ENCODE measurements at places on chromosomes 13 and 19.

DNA sequence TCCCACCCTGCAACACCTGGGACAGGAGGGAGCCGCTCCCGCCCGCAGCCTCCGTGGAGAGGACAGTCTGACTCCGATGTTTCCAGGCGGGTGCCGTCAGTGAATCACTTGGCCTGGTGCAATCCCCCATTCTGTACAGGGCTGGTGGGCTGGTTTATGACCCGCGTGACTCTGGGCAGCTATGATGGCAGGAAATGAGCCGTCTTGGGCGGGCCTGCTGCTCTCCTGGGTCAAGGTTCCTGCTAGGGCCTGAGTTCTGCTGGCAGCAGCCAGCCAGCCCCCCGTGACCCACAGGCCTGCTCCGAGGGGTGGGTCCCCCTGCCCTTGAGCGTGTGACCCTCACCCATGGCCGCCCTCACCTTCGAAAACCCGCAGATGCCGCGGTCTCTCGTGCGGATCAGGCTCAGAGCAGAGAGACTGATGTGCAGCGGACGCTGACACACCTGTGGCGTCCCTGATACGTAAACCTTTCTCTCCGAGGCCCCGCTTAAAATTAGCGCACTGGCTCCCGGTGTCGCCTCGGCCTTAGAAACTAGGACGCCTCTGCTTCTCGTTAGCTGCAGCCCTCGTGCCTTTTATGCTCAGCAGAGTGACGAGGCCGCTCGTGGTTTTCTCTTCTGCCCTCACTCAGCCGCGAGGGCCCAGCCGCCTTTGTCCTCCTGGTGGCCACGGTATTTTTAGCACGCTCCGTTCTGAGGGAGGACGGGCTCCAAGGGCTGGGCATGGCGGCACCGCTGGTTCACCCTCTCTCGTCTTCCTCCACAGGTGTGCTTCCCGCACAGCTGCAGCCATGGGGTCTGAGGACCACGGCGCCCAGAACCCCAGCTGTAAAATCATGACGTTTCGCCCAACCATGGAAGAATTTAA, 63.4 kb downstream of the KDM4B start:
- DNase-seq: no peak
- no peaks in the 10 kb centered on the region for H3K27me3 ChIP-seq
- peaks cover 14% of the 10 kb centered on the region for H3K36me3 ChIP-seq
- H3K4me1 ChIP-seq: peaks cover 8% of the 10 kb centered on the region
- no peak overlapping the region for H3K27ac ChIP-seq
- H3K4me3 ChIP-seq: no peak overlapping the region

DNA sequence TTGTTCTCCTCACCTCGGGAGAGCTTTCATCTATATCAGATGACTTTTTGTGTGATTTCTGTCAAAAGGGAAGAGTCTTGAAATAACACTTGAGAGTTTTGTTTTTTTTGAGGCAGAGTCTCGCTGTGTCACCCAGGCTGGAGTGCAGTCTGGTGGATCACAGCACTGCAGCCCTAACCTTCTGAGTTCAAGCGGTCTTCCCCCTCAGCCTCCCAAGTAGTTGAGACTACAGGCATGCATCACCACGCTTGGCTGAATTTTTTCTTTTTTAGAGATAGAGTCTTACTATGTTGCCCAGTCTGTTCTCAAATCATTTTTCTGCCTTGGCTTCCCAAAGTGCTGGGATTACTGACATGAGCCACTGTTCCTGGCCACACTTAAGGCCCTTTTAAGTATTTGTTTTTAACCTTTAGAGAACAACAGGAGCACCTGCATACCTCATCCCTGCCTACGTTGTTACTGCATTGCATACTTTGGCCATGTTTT, 11.4 kb downstream of the NDFIP2 start:
- peak overlapping the region; percentile 95 for H3K27ac ChIP-seq
- DNase-seq: no peak
- peak overlapping the region; percentile 2 for H3K4me3 ChIP-seq
- H3K36me3 ChIP-seq: peaks cover 7% of the 10 kb centered on the region

DNA sequence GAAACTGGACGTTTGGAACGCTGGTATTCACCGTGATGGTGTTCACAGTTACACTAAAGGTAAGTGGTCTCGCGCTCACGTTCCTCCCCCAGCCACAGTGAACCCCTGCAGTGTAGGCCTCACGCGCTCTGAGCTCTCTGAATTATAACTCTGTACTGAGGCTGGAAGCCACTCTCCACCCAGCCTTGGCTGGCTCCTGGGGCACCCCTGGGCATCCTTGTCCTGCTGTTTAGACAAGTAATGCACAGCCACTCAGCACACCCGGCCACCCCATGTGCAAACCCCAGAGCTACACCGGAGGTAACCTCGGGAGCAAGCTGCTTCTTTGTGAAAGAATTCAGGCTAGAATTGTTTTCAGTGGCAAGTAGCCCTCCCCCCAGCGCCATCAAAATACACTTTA, 97.3 kb upstream of the MCF2L start:
- no peak for DNase-seq
- no peaks in the 10 kb centered on the region for H3K27me3 ChIP-seq
- no peak overlapping the region for H3K27ac ChIP-seq
- no peak overlapping the region for H3K4me3 ChIP-seq

GRCh38 chr13:59750860-59751259, 412.9 kb downstream of the DIAPH3 start:
- H3K36me3 ChIP-seq: no peaks in the 10 kb centered on the region
- no peaks in the 10 kb centered on the region for H3K27me3 ChIP-seq
- H3K4me3 ChIP-seq: peak overlapping the region; percentile 62
- peak overlapping the region; percentile 91 for H3K27ac ChIP-seq

GRCh38 chr19:5337708-5338655, 2.6 kb downstream of the PTPRS start:
- no peak for DNase-seq
- H3K4me1 ChIP-seq: peaks cover 11% of the 10 kb centered on the region
- no peaks in the 10 kb centered on the region for H3K36me3 ChIP-seq
- H3K4me3 ChIP-seq: peak overlapping the region; percentile 74
- H3K27me3 ChIP-seq: peaks cover 64% of the 10 kb centered on the region

DNA sequence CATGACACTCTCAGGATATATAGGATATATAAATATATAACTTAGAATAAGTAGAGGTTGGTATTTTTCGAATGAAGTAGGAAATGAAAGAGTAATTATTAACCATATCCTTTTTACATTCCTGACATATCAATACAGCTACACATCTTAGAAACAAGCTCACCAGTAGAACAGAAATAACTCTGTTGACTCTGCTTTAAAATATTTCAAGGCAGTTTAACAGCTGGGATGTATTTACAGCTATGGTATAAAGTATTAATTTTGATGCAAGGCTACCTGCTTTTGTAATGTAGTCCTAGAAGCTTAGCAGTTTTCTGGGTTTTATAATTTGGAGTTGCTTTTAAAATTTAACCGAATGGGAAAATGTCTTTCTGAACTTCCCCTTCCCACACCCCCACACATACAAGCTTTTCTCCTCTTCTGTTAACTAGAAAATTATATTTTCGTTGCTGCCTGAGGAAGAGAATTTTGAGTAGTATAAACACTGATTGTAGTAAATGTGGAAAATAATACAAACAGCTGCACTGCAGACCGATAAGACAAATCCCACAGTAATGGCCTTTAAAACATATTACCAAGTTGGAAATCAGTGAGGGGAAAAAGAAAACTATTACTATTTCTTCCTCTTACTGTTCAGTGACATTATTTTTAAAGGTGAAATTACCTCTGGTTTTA, 147.7 kb downstream of the GGACT start:
- peak overlapping the region; percentile 77 for H3K27ac ChIP-seq
- H3K4me3 ChIP-seq: no peak overlapping the region
- H3K27me3 ChIP-seq: no peaks in the 10 kb centered on the region
- H3K36me3 ChIP-seq: peaks cover 10% of the 10 kb centered on the region
- no peak for DNase-seq
- peaks cover 12% of the 10 kb centered on the region for H3K4me1 ChIP-seq
